ENCODE measurements at places on chromosomes 2 and 18. TPM values are rescaled to one million over a fixed set of nuclear protein-coding genes. Genes with fewer than 3 reads are reported as not detected.

The EPB41L5 gene
- total RNA-seq: 10.7 TPM

The ALS2 gene
- 33.0 TPM for total RNA-seq

The PDCL3 gene
- total RNA-seq: 11.3 TPM

The CFAP53 gene
- total RNA-seq: 0.38 TPM

The VWA3B gene
- total RNA-seq: not detected
